ENCODE measurements at places on chromosomes 16 and 17.

GRCh38 chr16:15667091-15667742 lies 17.2 kb downstream of the NDE1 start:
- DNase-seq = no peak

GRCh38 chr16:80759419-80760162 lies 44.8 kb downstream of the CDYL2 start:
- no peak for DNase-seq

DNA sequence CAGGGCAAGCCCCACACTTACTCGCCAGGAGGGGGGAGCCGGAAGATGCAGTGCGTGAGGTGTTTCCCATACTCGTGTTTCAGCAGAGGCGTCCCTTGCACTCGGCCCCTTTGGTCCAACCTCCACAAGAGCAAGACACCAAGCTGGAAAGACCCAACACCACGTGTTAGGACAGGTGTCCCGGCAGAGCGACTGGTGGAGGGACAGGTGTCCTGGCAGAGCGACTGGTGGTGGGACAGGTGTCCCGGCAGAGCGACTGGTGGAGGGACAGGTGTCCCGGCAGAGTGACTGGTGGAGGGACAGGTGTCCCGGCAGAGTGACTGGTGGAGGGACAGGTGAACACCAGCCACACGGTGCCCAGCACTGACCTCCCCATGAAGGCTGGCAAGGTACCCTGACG lies 19.4 kb downstream of the IFT140 start:
- DNase-seq = peak; percentile 10

DNA sequence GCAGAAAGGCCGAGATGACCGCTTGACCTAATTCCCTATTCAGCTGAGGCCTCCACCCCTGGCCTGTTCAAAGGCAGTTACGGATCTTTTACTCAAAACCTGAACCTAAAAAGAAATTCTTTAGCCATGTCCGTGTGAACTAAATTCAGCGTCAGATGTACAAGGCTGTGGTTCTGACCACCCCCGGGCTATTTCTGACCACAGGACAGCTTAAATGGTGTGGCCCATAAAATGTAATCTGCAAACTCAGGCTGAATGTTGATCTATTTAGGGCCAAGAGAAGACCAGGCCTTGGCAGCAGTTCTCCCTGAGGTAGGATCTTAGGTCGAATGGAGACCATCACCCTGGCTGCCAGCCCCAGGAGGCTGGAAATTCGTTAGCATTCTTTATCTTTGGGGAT lies 485.5 kb downstream of the WWOX start:
- DNase-seq = no peak

DNA sequence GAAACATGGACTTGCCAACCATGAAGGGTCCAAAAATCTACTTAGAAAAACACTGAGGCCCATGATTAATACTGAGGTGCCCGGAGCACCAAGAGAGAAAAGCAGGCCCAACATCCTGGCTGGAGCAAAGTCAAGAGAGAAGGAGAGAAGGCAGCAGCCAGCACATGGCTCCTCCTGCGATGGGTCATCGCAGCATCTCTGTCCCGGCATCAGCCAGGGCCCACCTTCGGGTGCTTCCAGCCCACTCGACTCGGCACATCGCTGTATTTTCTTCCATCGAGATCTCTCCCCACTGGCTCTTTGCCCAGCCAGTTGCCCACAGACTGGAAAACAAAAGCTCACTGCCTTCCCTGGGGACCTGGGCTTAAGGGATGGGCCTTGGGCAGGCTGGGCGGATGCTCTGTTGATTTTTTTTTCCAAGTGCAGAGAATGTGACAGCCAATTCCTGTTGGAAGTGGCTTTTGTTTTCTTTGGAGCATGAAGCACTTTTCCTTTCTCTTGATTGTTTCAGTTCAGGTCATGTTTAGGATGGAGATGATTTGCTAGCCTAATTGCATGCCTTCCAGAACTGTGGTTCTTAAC lies 58.1 kb downstream of the CYB5B start:
- DNase-seq = peak; percentile 87

- peak; percentile 40 for DNase-seq
Observed at GRCh38 chr17:82301300-82301915, 16.0 kb downstream of the CD7 start.

- no peak for DNase-seq
Observed at GRCh38 chr17:80460429-80460834, 16.0 kb downstream of the NPTX1 start.

DNA sequence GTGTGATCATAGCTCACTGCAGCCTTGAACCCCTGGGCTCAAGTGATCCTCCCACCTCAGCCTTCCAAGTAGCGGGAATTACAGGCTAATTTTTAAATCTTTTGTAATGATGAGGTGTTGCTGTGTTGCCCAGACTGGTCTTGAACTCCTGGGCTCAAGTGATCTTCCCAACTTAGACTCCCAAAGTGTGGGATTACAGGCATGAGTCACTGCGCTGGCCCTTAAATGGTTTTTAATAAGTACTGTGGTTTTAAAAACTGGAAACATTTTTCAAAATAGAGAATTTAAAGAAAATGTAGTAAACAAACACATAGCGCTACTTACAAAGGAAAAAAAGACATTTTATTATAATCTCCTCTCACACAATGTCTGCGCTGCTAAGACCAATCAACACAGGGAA lies 32.2 kb downstream of the MARCHF10 start:
- no peak for DNase-seq

GRCh38 chr17:181245-182049 lies at the start of gene DOC2B:
DOC2B (minus strand) TSS chr17:181650; CDS start chr17:181479, 171 bp downstream.
- DNase-seq = peak; percentile 77

DNA sequence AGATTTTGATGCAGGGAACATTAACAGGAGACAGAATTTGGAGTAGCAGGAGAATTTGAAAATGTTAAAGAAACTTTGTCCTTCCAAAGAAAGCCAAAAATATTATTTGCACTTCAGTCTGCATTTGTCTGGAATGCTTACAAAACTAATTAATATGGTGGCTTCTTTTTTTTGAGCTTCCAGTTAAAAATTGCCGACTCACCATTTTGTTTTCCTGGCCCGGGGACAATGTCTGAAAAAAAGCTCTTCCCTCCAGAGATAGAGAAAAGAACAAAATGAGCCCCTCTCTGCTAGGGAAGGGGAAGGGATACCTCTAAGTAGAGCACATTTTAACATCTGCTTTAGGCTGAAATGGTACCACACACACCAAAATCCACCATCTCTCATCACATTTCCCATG lies 360.8 kb downstream of the SOX9 start:
- no peak for DNase-seq

DNA sequence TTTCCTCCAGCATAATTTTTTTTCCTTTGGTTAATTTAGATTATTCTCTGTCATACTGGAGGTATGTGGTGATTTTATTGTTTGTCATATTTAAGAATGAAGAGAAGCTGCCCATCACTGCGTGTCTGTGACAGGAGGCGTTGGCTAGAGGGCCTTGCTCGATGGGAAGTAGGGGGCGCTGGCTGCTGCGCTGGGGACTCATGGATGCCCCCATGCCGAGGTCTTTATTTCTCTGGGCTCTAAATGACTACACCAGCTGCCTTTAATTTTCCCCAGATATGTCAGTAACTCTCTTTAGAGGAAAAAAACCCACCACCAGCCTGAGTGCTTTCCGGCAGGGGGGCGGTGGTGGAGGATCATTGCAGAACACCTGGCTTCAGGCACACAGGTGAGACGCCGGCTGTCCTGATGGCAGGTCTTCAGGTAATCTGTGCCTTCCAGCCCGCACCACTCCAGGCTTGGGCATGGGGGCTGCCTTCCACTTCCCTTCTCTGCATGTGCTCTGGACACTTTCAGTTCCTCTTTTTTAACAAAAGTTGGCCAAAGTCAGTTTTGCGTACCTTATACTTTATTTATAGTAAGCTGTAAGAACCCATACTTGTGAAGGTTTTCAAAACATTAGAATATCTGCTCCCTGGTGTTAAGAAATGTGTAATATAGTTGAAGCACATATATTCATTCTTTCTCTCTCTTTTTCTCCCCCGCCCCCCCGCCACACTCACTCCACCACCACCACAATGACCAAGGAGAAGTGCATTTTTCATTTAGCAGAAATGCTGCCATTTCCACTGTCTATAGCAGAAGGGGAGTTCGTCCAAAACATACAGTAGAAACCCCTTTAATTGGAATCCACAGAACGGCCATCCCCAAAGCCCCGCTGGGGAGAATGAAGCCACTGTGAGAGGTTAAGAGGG lies 192.7 kb downstream of the RPTOR start:
- DNase-seq = peak; percentile 33

GRCh38 chr16:78800523-78800922 lies 701.1 kb downstream of the WWOX start:
- DNase-seq = no peak

GRCh38 chr16:61684541-61684940 lies 351.7 kb downstream of the CDH8 start:
- DNase-seq = no peak

DNA sequence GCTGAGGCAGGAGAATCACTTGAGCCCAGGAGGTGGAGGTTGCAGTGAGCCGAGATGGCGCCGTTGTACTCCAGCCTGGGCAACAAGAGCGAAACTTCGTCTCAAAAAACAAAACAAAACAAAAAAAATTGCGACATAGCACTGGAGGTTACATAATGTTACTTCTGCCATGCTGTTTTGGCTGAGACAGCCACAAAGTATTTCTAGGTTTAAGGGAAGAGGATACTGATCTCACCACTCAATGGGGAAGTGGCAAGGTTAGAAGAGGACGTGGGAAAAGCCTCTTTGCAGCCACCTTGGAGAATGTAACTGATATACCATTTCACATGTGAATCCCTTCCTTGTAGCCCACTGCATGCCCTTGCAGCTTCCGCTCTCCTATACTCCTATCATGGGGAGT lies 131.2 kb upstream of the NLRP1 start:
- no peak for DNase-seq

GRCh38 chr16:85798283-85798776 lies 1.0 kb downstream of the EMC8 start:
- no peak for DNase-seq

- no peak for DNase-seq
Observed at GRCh38 chr17:73029991-73030390, 62.5 kb downstream of the SLC39A11 start.

DNA sequence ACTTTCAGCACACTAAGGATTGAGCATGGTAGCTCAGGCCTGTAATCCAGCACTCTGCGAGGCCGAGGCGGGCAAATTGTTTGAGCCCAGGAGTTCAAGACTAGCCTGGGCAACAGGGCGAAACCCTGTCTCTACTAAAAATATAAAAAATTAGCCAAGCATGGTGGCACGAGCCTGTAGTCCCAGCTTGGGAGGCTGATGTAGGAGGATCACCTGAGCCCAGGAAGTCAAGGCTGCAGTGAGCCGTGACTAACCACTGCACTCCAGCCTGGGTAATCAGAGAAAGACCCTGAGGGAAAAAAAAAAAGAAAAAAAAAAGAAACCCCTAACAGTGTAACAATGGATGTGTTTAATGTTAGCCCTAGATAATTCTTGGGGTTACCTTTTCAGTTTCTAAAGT lies 24.0 kb downstream of the PARN start:
- no peak for DNase-seq

DNA sequence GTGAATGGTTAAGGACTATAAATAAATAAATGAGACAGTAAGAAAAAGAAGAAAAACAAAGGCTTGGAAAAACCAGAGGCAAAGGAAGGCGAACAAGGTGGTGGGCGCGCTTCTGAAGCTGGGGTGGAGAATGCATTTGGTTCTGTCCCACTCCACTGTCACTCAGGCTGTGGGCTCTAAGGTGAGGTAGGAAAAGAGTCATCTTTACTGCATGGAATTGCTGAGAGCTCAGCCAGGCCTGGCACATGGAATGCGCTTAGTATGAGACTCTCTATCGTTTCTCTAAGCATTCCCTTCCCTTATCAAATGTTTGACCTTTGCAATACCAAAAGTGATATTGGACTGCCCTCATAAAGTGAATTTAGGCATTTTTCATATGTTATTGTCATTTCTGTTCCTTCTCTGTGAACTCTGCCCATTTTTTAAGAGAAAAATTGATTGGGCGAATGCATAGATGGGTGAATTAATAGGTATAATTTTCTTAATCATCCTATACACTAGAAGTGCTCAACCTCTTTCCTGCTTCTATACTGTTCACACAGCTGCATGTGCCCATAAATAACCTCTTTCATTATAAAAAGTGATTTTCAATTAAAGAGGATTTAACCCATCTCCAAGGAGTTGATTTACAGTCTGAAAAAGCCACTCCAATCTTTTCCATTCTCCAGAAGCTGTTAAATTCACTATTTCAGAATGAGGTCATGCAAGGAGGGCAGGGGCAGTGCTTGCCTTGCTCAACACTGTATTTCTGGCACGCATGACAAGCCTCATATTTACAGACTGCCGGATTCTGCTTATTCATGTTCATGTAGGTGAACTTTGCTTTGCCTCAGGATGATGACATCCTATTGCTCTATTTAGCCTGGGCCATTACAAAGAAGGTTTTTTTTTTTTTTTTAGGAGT lies 87.7 kb downstream of the MYH10 start:
- no peak for DNase-seq

GRCh38 chr16:88724855-88725555 lies 18.7 kb downstream of the CTU2 start:
- no peak for DNase-seq

DNA sequence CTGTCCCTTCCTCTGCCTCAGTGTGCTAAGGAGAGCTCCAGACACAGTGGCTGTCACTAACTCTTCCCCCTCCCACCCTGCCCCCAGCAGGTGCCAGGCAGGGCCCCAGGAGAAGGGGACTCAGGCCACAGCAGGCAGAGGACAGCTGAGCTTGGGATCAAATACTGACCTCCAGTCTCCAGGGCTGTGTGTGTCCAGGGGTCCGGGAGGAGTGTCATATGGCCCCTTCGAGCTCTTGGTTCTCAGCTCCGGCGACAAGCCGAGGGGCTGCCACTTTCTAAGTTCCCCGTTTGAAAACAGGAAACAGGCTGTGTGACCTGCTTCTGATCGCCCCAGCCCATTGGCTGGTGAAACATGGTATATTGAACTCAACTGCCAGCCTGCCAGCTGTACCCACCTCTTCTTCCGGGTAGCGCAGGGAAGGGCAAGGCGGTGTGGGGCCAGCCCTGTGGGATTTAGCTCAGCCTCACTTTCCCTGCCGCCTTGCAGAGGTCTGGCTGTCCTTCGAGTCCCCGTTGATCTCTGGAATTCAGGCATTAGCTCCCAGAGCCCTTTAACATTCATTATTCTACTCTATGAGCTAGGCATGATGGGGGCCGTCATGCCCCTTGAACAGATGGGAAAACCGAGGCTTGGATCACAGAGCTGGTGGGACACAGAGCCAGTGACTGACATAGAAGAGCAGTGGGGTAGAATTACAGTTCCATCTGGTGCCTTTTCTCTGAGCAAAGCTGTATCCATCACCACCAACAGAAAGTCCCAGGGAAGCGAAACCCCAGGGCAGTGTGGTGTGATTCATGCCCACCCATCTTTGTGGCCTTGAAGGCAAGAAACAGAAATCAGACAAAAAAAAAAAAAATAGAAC lies at the start of gene SNX20:
Gene SNX20, minus strand, starts transcription at position 292 of the 865 bp plus-strand sequence. CDS start 3,786 bp downstream, outside the sequence.
- no peak for DNase-seq
